T-helper 17 cell (primary cell): ENCODE measurements at places on chromosomes 7 and 10.

DNA sequence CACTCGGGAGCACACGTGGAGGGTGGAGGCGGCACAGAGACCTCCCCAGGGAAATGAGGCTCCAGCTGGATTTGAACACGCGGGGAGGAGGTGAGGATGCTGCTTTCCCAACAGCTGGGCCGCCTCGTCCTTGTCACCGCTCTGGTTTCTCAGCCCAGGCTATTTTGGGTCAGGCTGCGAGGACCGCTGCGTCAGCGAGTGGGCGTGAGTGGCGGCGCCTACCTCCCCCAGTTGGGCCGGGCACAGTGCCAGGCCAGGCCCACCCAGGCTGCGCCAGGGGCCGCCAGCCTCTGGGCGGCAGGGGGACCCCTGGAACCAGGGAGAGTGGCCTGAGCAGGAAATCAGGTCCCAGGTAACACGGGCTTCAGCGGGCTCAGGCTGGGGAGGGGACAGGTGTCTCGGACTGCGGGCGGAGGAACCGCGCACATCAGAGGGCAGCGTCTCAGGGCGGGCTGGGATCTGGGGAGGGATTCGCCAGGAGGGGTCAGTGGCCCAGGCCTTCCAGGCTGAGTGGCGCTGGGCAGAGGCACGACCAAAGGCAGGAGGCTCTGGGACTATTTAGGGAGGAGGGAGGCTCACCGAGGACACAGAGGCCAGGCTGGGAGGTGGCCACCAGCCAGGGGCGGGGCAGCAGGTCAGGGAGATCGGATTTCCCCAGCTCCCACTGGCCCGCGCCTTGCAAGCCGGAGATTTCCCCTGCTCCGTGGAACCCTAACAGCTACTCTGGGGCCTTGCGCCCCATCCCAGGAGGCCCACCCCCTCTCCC, 125.2 kb upstream of the RET start:
- DNase-seq: no peak

DNA sequence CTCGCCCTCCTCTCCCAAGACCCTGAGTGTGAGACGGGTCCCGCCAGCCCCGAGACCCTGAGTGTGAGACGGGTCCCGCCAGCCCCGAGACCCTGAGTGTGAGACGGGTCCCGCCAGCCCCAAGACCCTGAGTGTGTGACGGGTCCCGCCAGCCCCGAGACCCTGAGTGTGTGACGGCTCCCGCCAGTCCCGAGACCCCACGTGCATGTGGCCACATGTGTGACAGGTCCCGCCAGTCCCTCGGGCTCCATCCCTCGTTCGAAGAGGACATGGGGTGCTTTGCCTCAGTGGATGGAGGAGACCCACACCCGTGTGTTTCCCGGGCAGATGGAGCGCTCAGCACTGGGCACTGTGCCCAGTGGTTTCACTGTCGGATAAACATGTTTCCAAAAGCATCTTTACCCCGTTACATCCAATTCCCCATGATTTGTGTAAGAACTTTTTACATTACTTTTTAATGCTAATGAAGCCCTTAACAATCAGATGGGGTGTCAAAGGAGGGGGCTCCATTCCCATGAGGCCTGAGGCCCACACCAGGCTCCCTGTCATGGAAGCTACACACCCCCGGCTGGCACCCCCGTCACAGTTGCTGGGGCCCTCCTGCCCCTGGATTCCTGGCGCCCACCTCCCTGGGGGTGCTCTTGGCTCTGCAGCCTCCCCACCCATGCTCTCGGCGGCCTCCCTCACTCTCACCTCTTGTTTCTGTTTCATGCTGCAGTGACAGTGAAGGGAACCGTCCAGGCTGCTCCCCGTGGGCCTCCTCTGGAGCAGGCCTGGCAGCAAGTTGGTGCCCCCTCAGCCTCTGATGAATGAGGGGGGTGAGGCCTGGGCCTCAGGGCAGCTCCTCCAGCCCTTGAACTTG, 48.5 kb upstream of the CFAP46 start:
- DNase-seq: no peak

DNA sequence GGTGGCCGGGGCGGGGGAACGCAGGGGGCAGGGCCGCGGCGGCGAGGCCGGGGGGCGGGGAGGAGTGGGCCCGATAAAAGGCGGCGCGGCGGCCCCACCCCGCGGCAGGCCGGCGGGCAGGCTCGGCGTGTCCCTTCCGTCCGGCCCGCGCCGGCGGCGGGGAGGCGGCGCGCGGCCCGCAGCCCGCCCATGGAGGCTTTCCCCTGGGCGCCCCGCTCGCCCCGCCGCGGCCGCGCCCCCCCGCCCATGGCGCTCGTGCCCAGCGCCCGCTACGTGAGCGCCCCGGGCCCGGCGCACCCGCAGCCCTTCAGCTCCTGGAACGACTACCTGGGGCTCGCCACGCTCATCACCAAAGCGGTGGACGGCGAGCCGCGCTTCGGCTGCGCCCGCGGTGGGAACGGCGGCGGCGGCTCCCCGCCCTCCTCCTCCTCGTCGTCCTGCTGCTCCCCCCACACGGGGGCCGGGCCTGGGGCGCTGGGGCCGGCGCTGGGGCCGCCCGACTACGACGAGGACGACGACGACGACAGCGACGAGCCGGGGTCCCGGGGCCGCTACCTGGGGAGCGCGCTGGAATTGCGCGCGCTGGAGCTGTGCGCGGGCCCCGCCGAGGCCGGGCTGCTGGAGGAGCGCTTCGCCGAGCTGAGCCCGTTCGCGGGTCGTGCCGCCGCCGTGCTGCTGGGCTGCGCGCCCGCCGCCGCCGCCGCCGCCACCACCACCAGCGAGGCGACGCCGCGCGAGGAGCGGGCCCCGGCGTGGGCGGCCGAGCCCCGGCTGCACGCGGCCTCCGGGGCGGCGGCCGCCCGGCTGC, at the start of gene NANOS1:
Gene NANOS1, plus strand, starts transcription at position 102 of the 808 bp plus-strand sequence. Its CDS starts 88 bp downstream, at position 190.
- DNase-seq: no peak

- DNase-seq: no peak
These were observed 24.7 kb downstream of the LRMDA start for GRCh38 chr10:75456122-75456521.
